Thyroid gland (tissue), 4 donors: ENCODE measurements at places on chromosomes 2 and 18. TPM values are rescaled to one million over a fixed set of nuclear protein-coding genes. Genes with fewer than 3 reads are reported as not detected.

GRCh38 chr2:191678437-191679100 lies 633 bp downstream of the NABP1 start:
- peak; percentile 49 for DNase-seq

- DNase-seq, result no peak
These were observed 22.6 kb upstream of the PGAP1 start for GRCh38 chr2:196949116-196949515.

DNA sequence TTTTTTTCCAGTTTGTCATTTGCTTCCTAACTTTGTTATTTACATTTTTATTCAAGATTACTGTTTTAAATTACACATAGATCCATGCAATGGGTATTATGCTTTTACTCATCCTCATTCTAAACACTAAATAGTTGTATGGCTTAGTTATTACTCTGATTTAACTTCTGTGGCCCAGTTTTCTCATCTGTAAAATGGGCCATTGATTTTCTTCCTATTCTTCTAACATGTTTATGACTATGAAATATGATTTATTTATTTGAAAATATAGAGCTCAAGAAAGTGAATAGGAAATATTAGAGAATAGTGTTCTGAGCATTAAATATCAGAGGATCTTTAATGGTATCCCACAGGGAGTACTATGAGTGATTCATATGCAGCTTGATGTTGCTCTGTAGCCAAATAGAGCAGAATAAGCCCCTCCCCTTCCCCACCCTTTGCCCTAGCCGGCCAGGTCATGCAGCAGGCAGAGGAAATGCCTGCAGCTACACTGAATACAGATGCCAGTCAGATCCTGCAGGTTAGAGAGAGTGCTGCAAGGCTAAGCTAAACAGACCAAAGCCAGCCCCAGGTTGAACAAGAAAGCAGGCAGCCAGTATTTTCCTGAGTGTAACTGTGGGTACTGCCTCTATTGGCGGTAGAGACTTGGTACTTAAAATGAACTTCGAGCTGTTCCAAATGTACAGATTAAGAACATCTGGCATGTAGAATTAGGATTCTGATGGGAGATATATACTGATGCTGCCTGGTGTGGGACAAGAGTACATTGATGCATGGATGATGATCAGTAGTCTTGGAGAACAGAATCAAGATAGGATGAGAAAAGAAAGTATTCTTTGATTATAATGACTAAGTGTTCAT lies 11.7 kb upstream of the ACYP2 start:
- peak; percentile 63 for DNase-seq

GRCh38 chr18:67845035-67845434 lies 328.5 kb upstream of the DSEL start:
- DNase-seq, result no peak

- no peak for DNase-seq
These were observed 38.7 kb downstream of the ABI2 start for GRCh38 chr2:203366639-203367466.

The PRADC1 gene
- total RNA-seq, result 40.4 TPM

GRCh38 chr2:189791338-189792042 lies 7.2 kb downstream of the PMS1 start:
- no peak for DNase-seq

- DNase-seq, result no peak
These were observed 51.4 kb upstream of the GPC1 start for GRCh38 chr2:240383871-240384700.
